ENCODE measurements at places on chromosomes 1 and 21.

DNA sequence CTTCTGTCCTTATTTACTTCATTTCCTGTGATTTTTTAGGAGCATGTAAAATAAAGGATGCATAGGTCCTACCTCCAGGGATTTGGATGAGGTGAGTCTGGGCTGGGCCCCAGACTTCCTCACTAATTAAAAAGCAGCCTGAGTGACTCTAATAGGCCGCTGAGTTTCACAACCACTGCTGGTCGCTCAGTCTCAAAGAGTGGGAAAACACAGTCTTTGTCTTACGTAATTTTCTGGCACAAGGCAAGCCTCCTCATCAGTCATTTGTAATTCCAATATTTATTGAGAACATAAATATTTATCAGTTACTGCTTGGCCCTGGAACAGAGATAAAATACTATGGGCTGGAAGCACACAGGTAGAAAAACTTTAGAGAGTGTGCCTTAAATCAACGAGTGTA, 195.4 kb upstream of the RUNX1 start:
- DNase-seq, result no peak

- no peak for DNase-seq
Observed at GRCh38 chr1:201749059-201749690, 79.8 kb upstream of the IPO9 start.

GRCh38 chr1:168454211-168454815, 89.5 kb downstream of the XCL2 start:
- no peak for DNase-seq

DNA sequence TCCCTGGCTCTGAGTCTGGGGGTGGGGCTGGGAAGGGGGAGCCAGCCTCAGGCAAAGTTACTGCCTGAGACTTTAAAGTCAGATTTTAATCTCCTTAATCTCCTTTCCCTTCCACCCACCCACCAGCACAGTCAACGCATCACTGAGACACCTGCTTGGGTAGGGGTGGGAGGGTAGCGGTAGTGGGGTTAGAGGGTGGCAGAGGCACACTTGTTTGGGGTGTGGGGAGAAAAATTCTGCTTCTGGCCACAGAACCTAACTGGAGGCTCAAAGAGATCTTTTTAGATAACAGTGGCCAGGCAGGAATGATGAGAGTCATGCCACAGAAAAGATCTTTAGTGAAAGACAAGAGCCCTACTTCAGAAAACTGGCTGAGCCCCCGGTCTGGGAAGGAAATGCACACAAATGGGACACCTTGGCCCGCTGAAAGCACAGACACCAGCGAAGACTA, 44.1 kb downstream of the CD247 start:
- peak; percentile 64 for DNase-seq

DNA sequence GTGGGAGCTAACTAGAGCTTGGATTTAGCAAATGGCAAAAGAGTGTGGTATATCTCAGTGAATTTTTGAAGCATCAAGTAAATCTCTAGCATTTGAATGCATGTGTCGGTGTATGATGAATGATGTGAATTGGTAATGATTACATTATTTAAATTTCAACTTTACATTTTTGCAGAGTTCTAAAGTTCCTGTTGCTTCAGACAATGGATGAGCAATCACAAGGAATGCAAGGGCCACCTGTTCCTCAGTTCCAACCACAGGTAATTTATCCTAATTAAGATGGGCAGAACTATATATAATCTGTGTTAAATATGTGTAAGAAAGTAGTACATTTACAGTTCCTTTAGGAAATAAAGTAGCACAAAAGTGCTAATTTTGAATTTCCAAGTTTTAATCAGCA, 75.6 kb downstream of the NEK7 start:
- no peak for DNase-seq

DNA sequence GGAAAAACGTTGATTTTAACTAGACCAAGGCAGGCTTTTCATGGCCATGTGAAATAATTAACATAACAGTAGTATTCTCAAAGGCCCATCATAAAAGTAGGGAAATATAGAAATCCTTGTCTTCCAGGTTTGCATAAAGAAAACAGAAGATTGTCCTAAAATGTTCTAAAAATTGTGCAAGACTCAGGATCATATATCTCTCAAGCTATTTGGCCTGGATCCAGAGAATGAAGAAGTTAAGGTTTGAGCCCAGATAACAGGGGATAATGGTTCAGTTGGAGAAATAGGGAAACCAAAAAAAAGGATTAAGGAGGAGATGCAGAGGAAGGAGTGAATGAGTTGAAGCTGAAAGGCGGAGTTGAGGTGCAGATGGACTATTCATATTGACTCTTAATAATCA, 555.5 kb upstream of the NR5A2 start:
- DNase-seq, result no peak

GRCh38 chr21:16421965-16422364, 692.2 kb downstream of the USP25 start:
- DNase-seq, result no peak
